ENCODE measurements at places on chromosomes 2 and 18.

DNA sequence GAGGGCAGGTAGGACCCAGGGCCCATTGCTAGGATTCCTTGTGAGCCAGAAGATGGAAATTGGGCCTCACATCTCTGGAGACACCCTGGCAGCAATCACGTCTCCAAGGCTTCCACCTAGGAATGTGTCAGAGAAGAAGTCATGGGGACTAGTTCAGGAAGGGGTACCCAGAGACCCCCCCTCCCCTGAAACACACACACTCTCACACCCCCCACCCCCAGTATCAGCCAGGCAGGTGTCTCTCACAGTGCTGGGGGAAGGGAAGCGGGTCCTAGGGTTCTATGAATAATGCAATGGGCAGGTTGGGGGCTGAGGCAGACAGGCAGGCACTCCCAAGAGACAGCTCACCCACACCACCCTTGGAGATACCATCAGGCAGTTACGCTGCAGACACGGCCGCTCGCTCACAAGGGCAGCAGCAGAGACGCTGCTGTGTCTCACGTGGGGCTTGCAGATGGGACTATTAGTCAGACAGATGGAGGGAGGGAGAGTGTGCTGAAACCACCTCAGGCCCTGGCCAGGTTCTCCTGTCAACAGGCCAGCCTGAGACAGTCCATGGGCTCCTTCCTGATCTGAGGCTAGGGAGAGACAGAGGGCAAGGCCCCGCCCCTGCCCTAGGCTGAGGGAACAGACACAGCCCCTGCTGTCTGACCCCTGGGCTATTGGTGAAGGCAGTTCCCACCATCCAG lies 134.6 kb downstream of the CYP26B1 start:
- peak; percentile 50 for DNase-seq

DNA sequence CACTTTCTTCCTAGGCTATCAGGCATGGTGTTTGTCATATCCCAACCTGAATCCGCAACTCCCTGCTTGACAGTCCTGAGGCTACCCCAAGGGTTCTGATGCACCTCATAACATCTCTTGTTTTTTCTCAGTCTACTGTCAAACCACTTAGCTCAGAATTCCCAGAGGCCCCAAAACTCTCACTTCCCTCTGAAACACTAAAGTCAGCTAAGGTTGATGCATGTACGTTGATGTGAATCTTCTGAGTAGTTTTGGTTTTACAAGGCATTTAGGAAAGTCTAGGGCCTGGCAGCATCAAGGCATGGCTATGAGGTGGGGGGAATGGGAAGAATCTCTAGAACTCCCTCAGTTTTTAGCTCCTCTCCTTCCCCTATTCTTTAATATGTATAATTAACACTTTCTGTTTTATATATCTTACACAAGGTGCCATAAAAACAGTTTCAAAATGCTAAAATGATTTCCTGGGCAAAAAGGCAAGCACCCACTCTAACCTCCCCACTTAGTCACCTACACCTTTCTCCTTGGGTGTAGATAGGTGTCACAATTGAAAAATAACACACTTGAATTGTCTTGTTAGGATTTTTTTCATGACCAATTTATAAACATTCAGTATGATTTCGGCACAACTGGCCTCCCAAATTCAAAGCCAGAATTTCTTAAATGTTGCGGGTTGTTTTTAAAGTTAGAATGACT lies 71.4 kb upstream of the TANK start:
- DNase-seq = no peak

- DNase-seq = no peak
Measured at GRCh38 chr2:222410534-222410933, 13.8 kb upstream of the SGPP2 start.

DNA sequence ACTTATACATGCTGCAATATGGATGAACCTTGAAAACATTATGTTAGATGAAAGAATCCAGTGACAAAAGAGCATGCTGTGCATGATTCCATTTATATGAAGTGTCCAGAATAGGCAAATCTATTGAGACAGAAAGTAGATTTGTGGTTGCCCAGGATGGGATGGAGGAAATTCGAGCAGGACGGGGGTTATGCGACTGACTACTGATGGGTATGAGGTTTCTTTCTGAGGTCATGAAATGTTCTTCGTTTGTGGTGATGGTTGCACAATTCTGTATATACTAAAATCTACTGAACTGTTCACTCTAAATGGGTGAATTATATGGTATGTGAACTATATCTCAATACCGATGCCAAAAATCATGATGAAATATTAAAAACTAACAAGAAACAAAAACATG lies 18.9 kb upstream of the MTERF4 start:
- no peak for DNase-seq

DNA sequence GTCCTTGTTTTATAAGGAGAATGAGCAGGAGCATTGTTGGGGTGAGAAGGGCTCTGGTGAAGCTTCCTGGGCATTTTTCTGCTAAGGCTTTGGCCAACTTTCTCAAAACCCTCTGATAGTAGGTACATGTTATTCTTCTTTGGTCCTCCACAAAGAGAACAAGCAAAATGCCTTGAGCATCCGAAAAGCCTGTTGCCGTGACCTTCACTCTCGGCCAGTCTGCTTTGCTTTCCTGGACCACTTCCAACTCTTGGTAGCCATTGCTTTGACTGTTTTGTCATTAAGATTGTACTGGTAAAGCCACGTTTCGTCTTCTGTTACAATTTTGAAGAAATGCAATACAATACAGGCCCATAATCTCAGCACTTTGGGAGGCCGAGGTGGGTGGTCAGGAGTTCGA lies 27.4 kb upstream of the ALLC start:
- DNase-seq = no peak

DNA sequence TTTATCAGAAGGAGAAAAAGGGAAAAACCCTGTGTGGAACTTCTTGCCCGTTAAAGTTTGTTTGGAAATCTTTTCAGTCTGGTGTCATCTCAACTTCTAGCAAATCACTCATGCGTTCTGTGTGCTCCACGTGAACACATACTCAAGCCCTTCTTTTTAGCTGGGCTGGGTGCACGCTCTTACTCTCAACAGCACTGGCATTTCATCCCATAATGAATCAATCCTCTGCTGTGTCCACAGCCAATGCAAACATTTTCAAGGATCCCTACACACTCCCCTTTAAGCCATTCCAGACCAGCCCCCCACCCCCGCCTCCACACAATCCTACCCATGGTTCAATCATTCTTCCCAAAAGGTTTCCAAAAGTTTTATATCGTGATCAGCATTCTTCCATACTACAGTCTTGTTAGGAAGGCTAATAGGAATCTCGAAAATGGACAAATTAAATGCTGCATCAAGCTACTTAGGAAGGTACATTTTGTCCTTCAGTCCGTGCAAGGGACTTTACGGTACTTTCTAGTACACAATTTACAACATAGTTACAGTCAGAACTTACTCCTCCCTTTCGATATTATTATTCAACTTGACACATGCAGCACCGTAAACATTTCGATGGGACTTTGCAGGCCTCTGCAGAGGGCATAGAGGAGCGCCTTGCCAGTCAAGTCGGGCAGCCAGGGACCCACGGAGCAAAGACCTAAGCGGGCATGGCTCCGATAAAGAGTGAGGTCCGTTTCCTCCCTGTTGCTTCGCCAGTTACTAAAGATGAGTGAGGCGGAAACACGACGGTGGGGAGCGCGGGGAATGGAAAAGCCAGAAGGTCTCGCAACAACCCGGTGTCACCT lies 1.4 kb downstream of the PTGR3 start:
- no peak for DNase-seq

GRCh38 chr18:2515171-2515787 lies 56.0 kb downstream of the METTL4 start:
- DNase-seq = no peak

- DNase-seq = no peak
Measured at GRCh38 chr2:129915303-129915840, 64.1 kb upstream of the RAB6C start.

GRCh38 chr2:10254373-10255188 lies 48.1 kb upstream of the HPCAL1 start:
- no peak for DNase-seq

DNA sequence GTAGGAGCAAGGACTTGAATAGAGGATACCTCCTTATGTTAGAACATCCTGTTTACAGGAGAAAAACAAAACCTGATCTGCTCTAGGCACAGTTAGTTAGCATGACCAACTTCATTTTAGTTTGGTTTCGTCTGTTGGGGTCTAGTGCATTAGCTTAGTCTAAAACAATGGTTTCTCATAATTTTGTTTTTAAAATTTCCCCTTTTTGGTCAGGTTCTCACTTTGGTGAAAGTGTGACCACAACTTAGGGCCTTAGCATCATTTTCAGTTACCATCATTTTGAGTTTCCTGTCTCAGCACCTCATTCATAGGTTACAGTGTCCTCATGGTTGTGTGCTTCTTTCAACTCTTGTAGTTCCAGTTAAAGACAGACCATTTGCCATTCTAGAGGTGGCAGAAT lies 1277.0 kb upstream of the SLC39A10 start:
- DNase-seq = no peak

DNA sequence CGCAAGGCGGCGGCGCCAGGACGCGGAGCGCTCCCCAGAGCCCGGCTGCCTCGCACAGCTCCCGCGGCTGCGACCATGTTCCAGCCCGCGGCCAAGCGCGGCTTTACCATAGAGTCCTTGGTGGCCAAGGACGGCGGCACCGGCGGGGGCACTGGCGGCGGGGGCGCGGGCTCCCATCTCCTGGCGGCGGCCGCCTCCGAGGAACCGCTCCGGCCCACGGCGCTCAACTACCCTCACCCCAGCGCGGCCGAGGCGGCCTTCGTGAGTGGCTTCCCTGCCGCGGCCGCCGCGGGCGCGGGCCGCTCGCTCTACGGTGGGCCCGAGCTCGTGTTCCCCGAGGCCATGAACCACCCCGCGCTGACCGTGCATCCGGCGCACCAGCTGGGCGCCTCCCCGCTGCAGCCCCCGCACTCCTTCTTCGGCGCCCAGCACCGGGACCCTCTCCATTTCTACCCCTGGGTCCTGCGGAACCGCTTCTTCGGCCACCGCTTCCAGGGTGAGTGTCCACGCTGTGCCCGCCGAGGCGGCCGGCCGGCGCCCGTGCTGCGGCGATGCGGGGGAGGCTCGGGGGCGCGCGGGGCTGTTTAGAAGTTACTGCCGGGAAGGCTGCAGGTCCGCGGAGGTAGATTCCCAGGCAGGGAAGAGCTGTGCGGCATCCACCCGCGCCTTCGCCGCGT lies 696 bp downstream of the EMX1 start:
- no peak for DNase-seq

- DNase-seq = no peak
Measured at GRCh38 chr18:26635466-26635865, 87.1 kb upstream of the KCTD1 start.

DNA sequence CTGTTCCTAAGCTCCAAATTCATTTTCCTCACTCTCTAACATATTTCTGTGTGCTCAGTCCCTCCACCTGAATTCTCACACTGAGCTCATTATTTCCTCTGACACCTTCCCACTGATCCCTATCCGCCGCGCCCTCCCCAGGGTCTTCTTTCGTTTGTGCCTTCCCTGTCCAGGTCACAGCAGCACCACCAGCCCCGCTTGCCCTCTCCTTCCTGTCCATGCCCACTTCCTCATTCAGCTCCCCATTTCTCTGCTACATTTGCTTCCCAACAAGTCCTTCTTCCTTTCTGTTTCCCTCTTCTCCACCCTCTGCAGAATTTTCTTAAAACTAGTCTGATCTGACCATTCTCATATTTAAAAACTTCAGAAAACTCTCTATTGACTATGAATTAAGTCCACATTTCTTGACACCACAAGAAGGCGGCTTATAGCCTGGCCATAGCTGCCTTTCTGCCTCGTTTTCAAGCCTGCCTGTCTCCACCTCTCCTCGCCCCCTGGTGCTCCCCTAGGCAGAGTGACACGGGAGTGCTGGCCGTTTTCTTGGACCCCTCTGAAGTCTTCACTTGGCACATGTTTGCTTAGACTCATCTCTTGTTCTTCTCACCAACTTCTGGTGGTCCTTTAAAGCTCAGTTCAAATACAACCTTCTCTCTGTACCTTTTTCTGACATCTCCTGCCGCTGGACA lies 138.7 kb upstream of the BOD1L2 start:
- no peak for DNase-seq

DNA sequence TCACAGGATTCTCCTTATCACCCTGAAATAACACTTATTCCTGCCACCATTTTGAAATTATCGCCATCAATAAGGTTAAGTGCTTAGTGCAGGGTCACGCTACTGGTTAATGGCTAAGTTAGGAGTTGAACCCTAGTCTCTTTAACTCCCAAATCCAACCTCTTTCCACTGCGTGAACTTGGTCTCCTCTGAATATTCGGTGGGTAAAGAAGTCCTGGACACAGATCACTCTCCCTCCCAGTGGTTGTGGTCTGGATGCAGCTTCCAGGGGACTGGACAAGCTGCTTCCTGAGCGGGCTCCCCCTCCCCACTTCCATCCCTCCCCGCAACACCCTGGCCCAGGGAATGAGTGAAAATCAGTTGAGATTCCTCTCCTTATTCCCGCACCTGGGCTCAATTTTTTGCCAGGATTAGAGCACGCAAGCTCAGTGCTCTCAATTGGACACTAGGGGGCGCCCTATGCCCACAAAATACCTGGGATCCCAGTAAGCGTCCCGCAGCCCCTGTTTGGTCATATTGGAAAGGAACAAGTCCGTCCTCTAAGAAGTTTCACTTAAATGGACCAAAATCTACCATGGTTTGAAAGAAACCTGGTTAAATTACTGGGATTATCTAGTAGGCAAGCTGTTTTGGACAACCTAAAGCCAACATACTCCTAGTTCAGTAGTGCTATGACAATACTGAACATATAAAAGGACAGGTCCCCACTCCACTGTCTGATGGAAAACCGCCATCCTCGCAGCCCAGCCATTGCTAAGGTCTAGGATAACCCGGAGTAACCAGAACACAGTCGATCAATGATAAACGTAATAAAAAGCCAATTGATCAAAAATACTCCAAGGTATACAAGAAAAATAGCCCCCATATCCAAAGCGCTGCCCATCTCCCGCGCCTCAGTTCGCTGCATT lies 40.4 kb downstream of the DHRS9 start:
- peak; percentile 46 for DNase-seq

GRCh38 chr2:7035884-7036283 lies 118.7 kb downstream of the RNF144A start:
- no peak for DNase-seq

GRCh38 chr2:26095758-26096157 lies 61.9 kb downstream of the RAB10 start:
- no peak for DNase-seq
